ENCODE measurements at places on chromosomes 1 and 21.

- peak; percentile 13 for DNase-seq
Measured at GRCh38 chr1:3036447-3037280, 15.4 kb downstream of the ACTRT2 start.

DNA sequence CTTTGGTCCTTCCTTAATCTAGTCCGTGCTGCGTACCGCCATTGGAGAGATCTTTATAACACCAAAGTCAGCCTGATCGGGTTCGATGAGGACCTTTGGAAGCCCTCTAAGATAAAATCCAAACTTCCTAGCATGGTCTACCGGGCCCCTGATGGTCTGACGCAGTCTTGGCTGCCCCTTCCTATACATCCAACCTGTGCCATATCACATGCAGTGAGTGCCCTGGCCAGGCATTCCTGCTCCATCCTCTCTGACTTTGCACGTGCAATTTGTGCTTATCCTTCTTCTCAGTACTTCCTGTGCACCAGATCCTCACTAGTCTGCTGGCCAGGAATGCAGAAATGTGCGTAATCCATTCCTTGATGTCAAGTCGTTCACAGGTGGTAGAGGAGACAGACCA, 45.6 kb downstream of the CFAP57 start:
- no peak for DNase-seq

- no peak for DNase-seq
Measured at GRCh38 chr1:56468518-56468917, 110.8 kb downstream of the PLPP3 start.

DNA sequence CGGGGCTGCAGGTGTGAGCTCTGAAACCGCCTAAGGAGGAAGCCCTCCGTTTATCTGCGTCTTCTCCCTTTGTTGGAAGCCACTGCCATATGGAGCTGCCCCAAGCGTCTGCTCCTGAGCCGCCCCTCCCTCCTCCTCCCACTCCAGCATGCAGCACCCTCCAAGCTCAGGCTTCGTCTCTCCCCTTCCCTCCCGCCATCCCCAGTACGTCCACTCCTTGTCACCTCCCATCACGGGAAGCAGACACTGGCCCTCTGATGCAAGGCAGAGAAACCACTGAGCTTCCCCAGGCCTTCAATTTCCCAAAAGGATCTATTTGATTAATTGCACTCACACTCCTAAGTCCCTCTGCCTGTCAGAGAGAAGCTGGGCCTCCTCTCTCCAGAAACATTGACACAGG, 52.5 kb downstream of the NFASC start:
- DNase-seq, result no peak

DNA sequence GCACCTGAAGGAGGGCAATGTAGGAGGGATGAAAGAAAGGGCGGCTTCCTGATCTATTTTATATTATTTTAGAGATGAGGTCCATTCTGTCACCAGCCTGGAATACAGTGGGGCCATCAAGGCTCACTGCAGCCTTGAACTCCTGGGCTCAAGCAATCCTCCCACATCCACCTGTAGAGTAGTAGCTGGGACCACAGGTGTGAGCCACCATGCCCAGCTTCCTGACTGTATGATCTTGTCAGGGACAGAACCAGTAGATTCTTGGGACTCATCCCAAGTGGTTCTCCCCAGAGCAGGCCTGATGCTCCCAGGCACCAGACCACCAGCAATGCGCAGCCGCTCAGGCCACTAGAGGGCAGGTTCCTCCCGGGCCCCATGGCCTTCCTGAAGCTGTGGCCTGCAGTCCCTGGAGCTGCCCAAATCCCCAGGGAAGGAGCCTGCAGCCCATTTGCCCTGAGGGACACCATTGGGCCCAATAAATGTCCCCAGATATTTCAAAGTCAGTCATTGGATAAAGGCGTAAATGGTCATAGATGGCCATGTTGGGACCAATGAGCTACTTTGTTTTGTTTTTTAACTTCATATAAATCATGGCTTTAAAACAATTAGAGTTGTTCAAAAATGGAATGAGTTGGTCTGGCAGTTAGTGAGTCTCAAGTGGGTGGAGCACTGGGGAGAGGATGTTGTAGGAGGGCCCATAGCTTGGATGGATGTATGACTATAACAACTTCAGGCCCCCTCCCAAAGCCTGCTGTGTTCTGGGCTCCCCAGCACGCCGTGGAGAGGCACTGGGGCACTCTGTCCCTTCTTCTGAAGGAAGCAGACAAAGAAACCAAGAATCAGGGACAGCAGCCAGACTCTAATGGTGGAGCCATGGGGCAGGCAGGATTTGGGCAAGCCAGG, 44.7 kb upstream of the GOLT1A start:
- DNase-seq, result peak; percentile 24

GRCh38 chr21:24197923-24198322, 1409.4 kb downstream of the MRPL39 start:
- no peak for DNase-seq

DNA sequence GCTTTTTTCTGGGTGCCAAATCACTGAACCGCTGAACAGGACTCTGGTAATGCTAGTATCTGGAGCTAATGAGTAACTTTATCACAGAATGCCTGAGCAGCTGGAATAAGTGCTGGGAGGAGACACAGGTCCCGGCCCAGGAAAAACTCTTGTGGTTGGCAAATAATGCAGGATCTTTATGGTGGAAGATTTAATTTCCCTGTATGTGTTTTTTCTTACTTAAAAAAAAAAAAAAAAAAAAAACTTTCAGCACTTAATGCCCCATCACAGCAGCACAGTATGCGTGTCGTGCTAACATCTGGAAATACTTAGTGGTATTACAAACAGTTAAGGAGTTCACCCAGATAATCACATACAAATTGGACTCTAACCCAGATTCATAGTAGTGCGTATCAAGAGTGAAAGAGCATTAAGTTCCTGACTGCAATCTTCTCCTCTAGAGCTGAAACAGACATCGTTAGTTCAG, 220.7 kb downstream of the TOMM20 start:
- DNase-seq, result no peak

GRCh38 chr1:11563560-11564069, 84.7 kb downstream of the DISP3 start:
- no peak for DNase-seq

DNA sequence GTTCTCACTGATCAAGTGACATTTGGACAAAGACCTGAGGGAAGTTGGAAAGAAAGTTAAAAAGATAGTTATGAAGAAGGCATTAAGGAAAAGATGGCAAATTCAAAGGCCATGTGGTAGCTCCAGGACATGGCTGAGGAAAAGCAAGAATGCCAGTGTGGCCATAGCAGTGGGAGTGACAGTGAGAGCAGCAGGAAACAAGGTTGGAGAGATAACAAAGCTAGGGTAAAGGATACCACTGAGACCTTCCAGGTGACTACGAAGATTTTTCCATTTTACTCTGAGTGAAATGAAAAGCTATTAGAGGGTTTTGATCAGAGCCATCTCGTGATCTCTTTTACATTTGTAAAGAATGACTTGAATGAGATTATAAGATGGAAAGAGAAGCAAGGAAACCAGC, 170.6 kb downstream of the SLC44A5 start:
- no peak for DNase-seq

DNA sequence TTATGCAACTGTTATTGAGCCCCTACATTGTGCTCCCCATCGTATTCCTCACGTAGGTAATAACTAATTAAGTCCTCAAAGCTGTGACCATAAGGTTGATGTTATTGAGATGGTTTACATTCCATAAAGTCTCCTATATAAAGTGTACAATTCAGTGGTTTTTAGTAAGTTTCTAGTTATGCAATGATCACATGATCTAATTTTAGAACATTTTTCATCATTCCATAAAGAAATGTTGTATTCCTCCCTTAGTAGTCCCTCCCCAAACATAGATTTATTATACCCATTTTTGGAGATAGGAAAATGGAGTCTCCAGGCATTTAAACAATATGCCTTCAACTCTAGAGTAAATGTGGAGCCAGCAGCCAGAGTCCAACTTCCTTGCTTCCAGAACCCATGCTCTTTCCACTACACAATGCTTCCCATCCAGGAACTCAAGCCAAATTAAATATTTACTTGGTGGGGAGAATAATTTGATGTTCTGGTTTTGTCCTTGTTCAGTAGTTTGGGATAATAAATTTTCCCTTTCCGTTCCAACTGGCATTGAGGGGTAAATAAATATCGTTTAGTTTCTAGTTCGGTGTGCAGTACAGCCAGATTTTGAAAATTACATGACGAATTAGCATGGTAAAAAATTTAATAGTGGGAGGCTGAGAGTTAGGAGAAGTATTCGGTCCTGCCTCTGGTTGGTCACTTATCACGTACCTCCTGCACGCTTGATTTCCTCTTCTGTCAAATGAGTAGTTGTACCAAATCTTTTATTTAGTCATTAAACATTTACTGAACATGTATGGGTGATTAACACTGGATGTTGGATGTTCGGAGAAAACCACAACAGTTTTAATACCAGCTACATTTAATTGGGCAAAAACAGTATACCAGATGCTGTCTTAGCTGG, 66.3 kb downstream of the CACHD1 start:
- DNase-seq, result no peak

DNA sequence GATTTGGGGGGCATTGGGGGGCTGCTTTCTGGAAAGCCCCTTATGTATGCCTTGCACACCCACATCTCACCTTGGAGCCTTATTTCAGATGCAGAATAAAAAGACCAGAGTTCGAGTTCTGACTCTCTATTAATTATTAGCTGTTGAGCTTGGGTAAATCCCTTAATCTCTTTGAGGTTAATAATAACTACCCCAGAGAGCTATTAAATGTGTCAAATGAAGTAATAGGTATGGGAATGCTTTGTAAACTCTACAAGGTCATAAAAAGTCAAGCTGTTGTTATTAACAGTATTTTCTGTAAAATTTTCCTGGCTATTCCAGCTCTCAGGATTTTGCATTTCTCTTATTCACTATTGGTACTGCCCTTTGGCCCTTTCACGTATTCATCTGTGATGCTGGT, 122.9 kb downstream of the ROR1 start:
- no peak for DNase-seq

DNA sequence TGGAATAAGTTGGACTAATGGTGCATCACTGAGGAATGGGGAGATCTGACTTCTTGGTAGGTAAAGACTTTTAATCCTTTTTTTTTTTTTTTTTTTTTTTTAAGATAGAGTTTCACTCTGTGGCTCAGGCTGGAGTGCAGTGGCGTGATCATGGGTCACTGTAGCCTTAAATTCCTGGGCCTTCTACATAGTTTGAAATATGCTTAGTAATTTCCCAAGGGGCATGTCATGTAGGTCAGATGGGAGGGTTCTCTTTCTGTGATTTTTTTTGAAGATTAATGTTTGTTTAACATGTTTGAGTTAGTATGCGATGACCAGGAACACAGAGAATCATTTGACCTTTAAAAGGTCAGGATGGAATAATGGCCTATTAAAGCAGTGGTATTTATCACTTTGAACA, 129.1 kb downstream of the S1PR1 start:
- no peak for DNase-seq

DNA sequence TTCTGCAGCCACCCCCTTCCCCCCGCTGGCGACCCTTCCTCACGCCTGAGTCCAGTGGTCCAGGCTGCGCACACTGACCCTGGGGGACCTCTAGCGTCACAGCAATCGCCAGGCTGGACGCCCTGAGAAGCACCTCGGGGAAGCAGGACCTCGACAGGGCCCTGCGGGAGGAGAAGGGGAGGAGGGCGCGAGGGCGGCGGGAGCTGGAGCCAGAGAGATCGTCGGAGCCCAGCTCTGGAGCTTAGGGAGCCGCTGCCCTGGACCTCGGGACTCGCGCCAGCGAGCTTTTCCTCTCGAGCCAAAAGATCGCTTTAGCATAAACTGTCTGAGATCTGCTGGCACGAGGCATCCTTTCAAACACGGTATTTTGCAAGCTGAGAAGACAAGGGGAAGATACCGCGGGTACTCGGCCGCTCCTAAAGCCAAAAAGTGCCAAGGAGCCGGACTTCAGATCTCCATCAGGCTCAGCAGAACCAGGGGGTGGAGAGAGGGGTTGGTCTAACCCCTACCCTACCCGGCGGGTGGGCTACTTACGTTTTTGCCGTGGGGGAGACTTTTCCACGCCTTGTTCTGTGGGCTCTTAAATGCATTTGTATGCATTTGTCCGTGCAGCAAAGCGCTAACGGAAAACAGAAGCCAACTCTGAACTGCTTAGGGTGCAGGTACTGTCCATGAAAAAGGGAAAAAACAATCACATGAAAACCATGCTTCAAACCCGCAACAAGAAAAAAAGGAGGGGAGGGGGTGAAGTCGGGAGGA, 586 bp downstream of the COL24A1 start:
- DNase-seq, result no peak

DNA sequence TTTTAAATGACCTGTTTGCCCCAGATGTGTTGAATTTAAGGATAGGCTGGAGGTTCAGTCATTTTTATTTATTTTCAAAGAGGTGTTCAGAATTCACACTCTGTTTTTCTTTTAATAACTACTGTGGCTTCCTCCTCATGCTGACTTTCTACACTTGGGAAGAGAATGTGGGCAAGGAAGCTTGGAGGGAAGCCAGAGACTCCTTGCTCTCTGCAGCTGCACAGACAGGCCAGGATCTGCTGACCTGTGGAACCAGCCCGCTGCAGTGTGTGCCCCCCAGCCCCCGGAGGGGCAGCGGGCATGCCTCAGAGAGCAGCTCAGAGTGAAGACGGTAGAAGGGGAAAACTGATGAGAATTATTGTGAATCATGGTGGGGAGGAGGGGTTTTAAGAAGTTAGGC, 16.9 kb downstream of the MGST3 start:
- no peak for DNase-seq

DNA sequence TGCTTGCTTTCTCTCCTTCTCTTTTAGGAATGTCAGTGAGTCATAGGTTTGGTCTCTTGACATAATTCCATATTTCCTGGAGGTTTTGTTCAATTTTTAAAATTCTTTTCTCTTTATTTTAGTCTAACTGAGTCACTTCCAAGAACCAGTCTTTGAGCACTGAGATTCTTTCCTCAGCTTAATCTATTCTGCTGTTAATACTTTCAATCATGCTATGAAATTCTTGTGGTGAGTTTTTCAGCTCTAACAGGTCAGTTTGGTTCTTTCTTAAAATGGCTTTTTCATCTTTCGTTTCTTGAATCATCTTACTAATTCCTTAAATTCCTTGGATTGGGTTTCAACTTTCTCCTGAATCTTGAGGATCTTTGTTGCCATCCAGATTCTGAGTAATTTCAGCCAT, 321.0 kb downstream of the PTBP2 start:
- no peak for DNase-seq

GRCh38 chr1:29798699-29799566, 562.6 kb downstream of the PTPRU start:
- DNase-seq, result no peak

DNA sequence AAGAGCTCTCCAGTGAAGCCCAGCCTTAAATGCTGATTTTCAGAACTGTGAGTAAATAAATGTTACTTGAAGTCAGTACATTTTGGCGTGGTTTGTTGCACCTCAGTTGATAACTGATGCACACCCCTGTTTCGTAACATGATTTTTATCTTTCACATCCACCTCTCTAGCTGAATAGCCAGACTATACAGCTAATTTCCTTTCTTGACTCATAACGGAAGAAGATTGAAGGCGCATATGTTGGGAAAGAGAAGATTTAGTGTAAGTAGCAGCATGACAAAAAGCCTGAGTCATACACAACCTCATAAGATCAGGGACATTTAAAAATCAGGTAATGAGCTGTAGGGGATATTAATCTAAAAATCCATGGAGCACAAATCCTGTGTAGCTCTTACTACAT, 716.2 kb upstream of the ZP4 start:
- DNase-seq, result no peak
